IMR-90 (cell line): ENCODE measurements at places on chromosomes 2 and 18. TPM values are rescaled to one million over a fixed set of nuclear protein-coding genes. Genes with fewer than 3 reads are reported as not detected.

The SIX2 gene
- not detected in 2 replicates for total RNA-seq

DNA sequence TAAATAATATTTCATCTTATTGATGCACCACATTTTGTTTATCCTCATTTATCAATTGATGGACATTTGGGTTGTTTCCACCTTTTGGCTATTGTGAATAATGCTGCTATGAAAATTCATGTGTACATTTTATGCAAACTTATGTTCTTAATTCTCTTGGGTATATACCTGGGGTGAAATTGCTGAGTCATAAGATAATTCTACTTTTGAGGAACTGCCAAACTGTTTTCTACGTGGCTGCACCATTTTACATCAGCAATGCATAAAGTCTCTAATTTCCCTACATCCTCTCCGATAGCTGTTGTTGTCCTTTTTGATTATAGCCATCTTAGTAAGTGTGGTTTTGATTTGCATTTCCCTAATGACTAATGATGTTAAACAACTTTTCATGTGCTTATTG is 116.5 kb upstream of the DLX2 start:
- H3K36me3 ChIP-seq, result no peaks in the 10 kb centered on the region
- no peak overlapping the region for H3K4me3 ChIP-seq
- no peak for DNase-seq
- peaks cover 5% of the 10 kb centered on the region; the same call in 1 of the 2 replicates for H3K4me1 ChIP-seq

The LDLRAD4 gene
- not detected in 2 replicates for total RNA-seq

- no peak overlapping the region for H3K27ac ChIP-seq
- no peaks in the 10 kb centered on the region for H3K27me3 ChIP-seq
- H3K36me3 ChIP-seq, result no peaks in the 10 kb centered on the region
- no peak overlapping the region for H3K4me3 ChIP-seq
These were observed 66.7 kb upstream of the DNAJC10 start for GRCh38 chr2:182649316-182649715.

The ALPI gene
- not detected in 2 replicates for total RNA-seq
